ENCODE measurements at places on chromosomes 16 and 17.

GRCh38 chr17:76752006-76752405, 14.1 kb downstream of the MFSD11 start:
- DNase-seq: no peak

DNA sequence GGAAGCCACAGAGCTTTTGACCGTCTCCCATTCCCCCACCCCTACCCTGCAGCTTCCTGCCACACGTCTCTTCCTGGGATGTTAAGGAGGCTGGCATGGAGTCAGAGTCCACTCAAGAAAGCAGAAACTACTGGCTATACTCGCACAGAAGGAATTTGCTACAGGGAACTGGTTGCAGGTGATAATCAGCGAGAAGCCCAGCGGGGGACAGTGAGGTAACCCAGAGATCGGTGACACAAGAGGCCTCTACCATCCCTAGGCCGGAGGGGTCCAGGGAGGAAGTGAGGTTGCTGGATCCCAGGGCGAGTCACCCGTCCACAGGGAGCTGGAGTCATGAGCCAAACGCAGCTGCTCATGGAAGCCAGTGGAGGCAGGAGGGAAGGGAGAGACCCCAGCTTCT, 93.7 kb downstream of the SDK2 start:
- DNase-seq: no peak

GRCh38 chr16:11613381-11614303, 26.9 kb upstream of the LITAF start:
- DNase-seq: peak; percentile 44

DNA sequence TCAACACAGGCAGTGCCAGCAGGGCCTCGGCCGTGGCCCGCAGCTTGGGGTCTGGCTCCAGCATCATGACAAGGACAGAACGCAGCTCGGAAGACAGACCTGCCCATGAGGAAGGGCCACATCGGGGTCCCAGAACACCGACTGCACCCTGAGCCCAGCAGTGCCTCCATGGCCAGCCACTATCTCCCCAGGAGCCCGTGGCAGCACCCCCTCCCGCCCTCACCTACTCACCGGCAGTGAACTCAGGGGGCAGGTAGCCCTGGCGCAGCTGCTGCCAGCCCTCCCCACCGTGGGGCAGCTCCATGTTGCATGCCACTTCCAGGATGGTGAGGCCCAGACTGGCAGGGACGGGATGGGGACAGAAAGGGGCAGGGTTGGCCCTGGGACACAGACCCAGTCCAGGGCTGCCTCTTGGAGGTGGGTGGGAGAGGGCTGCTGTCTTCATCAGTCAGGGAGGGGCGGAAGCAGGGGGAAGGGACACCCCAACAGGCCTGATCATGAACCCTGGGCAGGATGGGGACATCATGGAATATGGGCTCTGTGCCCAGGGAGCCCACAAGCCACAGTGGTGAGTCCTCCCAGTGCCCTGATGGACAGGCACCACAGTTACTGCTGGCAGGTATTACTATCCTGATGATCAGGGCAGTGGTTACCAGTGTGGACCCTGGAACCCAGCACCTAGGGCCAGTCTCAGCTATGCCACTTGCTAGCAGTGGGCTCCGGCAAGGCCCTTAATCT, 5.3 kb downstream of the PAQR4 start:
- DNase-seq: no peak

DNA sequence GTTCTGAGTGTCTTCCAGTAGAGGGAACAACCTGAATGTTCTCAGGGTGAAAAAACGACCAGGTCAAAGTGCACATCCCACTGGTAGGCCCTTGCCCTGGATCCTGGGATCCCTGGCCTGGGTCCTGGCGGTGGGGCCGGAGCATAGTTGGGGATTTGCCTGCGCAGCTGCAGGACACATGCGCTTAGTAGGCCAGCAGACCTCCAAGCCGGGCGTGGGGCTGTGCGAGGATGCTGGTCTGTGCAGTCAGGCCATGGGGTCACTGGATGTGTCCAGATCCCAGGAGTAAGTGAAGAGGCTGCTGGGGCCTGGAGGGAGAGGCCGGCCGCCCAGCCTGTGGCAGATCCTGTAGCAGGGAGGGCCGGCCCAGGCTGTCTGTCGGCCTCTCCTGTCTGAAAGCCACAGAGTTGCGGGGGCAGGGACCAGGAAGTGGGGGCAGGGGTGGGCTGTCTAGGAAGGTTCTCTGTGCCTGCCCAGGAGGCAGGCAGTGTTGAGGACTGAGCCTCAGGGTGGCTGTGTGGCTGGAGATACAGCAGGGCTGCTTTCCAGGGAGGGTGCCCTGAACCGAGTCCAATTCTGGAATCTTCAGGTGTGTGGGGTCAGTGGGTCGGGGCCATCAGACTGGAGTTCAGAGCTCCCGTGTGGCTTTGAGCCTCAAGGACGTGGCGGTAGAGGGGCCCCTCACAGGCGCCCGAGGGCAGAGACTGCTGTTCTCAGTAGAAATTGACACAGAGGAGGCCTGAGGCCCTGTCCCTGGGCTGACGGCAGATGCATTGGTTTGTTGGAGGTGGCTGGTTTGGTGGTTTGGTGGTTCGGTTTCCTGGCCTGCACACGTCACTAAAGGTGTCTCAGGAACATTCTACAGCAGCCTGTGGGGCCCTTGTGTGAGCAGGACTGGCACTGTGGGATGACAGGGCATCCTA, 17.2 kb upstream of the NUDT16L1 start:
- peak; percentile 79 for DNase-seq
